ENCODE measurements at places on chromosomes 7 and 10. TPM values are rescaled to one million over a fixed set of nuclear protein-coding genes. Genes with fewer than 3 reads are reported as not detected.

DNA sequence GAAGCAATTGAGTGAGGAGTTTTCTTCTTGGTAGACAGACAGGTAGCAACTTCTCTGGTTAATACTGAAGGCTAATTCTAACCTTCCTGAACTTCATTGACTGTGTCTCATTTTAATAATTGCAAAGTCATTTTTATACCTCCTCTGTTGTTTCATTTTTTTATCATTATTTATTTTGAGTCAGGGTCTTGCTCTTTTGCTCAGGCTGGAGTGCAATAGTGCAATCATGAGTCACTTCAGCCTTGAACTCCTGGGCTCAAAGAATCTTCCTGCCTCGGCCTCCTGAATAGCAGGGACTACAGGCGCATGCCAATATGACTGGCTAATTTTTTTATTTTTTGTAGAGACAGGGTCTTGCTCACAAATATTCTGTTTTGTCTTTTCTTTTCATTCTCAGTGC, 45.4 kb downstream of the APBB1IP start:
- H3K4me3 ChIP-seq = peak overlapping the region; percentile 12
- DNase-seq = no peak
- H3K27me3 ChIP-seq = no peaks in the 10 kb centered on the region
- peak overlapping the region; percentile 68 for H3K27ac ChIP-seq

DNA sequence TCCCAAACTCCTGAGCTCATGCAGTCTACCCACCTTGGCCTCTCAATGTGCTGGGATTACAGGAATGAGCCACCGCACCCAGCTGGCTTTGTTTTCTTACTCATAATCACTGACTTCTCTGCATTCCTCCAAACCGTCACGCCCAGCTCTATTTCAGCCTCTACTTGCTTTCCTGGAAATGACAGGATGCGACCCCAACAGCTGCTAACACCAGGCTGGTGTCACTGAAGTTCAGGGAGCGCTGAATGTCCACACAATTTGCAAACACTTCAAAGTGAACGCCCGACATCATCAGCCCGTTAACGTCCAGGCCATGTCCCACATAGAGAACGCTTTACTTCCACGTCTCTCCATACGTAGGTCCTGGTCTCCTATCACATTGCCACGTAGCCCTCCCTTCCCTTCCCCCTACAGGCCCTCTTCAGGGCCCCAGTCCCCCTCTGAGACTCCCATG, 12.8 kb upstream of the PROSER2 start:
- peaks cover 16% of the 10 kb centered on the region for H3K27me3 ChIP-seq
- no peaks in the 10 kb centered on the region for H3K36me3 ChIP-seq
- no peak for DNase-seq

GRCh38 chr7:5679048-5679812, 102.2 kb downstream of the RNF216 start:
- no peaks in the 10 kb centered on the region for H3K27me3 ChIP-seq
- peaks cover 38% of the 10 kb centered on the region for H3K4me1 ChIP-seq
- H3K36me3 ChIP-seq = peaks cover 10% of the 10 kb centered on the region
- H3K4me3 ChIP-seq = no peak overlapping the region
- H3K27ac ChIP-seq = no peak overlapping the region
- DNase-seq = no peak

DNA sequence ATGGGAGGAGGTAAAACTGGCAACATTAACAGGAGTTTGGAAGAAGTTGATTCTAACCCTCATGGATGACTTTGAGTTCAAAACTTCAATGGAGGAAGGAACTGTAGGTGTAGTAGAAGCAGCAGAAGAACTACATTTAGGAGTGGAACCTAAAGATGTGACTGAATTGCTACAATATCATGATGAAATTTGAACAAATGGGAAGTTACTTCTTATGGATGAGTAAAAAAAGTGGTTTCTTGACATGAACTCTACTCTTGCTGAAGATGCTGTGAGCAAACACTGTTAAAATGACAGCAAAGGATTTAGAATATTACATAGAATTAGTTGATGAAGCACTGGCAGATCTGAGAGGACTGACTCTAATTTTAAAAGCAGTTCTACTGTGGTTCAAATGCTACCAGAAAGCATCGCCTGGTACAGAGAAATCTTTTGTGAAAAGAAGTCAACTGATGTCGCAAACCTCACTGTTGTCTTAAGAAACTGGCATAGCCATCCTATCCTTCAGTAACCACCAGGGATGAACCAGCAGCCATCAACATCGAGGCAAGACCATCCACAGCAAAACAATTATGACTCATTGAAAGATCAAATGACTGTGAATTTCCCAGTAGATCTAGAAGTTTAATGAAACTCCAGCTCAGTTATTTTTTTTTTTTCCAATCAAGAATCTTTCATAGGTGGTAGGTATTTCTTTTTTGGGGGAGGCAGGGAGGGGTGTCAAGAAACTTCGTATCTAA, 20.8 kb downstream of the BRAF start:
- peaks cover 17% of the 10 kb centered on the region for H3K36me3 ChIP-seq
- peaks cover 25% of the 10 kb centered on the region for H3K4me1 ChIP-seq
- no peaks in the 10 kb centered on the region for H3K27me3 ChIP-seq
- no peak for DNase-seq
- H3K4me3 ChIP-seq = peak overlapping the region; percentile 55

- no peaks in the 10 kb centered on the region for H3K27me3 ChIP-seq
- H3K27ac ChIP-seq = no peak overlapping the region
- H3K4me1 ChIP-seq = no peaks in the 10 kb centered on the region
Measured at GRCh38 chr7:47351233-47352154, 230.4 kb downstream of the TNS3 start.

DNA sequence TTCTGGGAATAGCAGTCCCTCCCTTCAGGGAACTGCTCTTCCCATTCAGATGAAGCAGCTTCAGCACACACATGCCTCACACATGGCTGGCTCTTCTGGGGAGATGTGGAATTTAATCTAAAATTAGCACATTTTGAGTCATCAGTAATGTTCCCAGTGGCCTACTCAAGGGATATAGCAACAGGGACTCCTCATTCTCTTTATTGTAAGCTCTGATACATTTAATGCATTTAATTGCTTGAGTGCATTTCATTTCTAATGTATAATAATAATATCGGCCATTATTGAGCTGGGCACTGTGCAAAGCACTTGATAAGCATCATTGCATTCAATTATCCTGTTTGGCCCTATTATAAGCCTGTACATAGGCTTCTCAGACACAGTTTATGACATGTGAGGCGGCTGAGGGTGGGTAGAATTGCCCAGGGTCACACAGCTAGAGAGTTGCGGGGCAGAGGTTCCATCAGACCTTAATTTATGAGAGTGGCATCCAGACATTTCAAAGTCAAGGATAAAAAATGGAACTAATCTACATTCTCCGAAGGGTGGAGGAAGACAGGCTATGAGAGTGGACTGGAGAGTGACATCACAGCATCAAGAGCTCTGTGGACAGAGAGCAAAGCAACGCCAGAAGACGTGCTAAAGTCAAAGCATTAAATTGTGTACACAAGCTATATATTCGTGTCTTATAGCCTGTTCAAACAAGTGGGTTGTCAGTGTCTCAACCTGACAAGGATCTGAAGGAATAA, 76.8 kb downstream of the LANCL2 start:
- peaks cover 5% of the 10 kb centered on the region for H3K36me3 ChIP-seq
- no peaks in the 10 kb centered on the region for H3K27me3 ChIP-seq
- DNase-seq = peak; percentile 34
- H3K27ac ChIP-seq = no peak overlapping the region
- peaks cover 17% of the 10 kb centered on the region for H3K4me1 ChIP-seq

GRCh38 chr10:101772895-101773761, 2.8 kb downstream of the FGF8 start:
- H3K36me3 ChIP-seq = peaks cover 10% of the 10 kb centered on the region
- peaks cover 61% of the 10 kb centered on the region for H3K27me3 ChIP-seq
- peaks cover 3% of the 10 kb centered on the region for H3K4me1 ChIP-seq

GRCh38 chr10:124579011-124579399, 117.4 kb downstream of the LHPP start:
- no peaks in the 10 kb centered on the region for H3K36me3 ChIP-seq
- no peaks in the 10 kb centered on the region for H3K4me1 ChIP-seq
- no peak for DNase-seq
- no peak overlapping the region for H3K27ac ChIP-seq
- peaks cover 8% of the 10 kb centered on the region for H3K27me3 ChIP-seq

GRCh38 chr10:51615764-51616298, 83.6 kb downstream of the CSTF2T start:
- no peak overlapping the region for H3K4me3 ChIP-seq
- H3K36me3 ChIP-seq = no peaks in the 10 kb centered on the region
- H3K27ac ChIP-seq = no peak overlapping the region
- DNase-seq = no peak
- H3K4me1 ChIP-seq = peaks cover 3% of the 10 kb centered on the region

- H3K4me3 ChIP-seq = no peak overlapping the region
- no peaks in the 10 kb centered on the region for H3K36me3 ChIP-seq
- H3K27ac ChIP-seq = no peak overlapping the region
Measured at GRCh38 chr7:103474956-103475355, 28.9 kb upstream of the SLC26A5 start.

ANXA8 gene
- not detected for total RNA-seq

AKR1C3 gene
- total RNA-seq = not detected

SUFU gene
- total RNA-seq = 8.4 TPM

IL6 gene
- 0.35 TPM for total RNA-seq
